Astrocyte of the spinal cord (primary cell): ENCODE measurements at places on chromosomes 12 and 14.

DNA sequence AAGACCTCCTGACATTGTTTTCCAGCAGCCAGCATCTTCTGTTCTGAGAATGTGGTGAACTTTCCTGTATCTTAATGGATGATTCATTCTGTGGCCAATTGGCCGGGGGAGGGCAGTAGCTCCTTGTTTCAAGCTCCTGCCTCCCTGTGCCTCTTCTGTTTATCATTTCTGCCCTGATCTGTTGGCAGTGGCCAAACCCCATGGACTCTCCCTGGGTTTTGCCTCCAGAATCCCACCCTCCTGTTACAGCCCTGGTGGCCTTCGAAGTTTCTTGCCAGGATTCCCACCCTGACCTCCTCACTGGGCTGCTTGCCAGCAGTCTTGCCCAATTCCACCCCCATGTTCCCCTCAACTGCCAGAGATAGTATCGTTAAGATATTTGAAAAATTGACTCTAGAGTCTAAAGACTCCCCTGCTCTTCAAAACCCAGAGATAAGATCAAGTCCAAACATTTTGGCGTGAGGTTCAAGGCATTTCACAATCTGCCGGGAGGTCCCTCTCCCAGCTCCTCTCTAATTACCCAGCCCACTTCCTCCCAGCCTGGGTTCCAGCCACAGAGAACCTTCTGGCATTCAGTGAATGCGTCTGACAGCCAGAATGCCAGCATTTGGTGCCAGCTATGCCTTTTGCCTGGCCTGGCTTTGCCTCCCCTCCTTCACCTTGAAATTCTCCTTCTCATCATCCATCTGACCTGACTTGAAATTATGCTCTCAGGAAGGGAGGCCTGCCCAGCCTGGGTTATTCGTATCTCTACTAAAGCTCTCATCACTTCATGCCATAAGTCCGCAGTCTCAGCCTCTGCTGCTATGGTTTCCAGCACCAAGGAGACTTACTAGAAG, 37.7 kb upstream of the TXNRD1 start:
- peak; percentile 95 for DNase-seq

DNA sequence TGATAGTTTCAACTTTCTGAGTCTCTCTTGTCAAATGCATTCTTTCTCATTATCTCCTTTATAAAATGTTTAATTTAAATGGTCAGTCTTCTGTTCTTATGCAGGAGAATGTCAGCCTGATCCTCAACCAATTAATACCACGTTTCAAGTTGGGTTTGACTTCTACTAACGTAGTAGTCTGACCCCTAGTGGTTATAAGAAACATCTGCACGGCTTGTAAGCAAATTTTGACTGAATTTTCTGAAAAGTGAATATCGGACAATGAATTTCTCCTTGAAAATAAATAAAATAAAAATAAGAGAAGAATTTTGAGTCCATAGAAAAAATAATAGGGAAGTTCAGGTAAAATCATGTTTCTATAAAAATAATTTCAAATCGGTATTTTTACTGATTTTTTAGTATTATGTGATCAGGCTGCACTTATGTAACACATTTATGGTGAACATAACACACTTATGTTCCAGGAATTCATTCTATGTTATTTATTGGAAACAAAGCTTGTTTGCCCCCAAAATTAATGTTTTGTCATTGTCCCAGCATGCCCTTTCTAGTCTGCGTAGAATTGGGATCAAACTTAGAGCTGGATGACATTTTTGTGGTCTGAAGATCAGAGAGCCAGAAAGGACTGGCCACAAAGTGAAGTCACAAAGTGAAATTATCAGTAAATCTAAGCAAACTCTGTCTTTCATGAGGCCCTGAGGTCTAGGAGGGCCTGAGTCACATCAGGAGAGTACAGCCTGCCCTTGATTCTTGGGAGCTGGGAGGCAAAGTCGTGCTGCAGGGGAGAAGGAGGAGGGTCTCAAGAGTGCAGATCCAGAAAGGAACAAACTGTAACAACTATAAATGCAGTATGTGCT, 101.2 kb upstream of the STXBP6 start:
- peak; percentile 52 for DNase-seq

DNA sequence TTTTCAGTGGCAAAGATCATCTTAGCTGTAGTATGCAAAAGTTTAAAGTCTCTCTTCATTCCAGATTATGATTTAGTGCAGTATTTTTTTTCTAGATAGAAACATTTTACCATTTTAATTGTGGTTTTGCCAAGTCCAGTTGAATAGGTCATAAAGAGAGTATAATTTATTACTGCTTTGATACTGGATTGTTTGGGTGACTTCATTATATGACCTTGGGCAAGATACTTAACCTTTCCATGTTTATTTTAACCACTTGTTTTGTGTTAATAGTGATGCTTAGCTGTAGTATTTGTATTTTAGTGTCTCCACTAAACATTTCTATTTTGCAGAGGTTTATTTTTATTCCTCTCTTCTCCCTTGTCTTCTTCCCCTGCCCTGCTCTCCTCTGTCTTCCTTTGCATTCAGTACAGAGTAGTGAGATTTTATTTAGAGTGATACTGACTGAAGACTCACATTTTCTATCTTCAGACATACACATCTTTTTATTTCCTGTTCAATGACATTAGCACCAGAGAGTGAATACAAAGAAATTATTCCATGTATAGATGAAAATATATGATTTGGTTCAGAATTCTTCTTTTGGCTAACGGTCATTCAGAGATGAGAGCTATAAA, 215.2 kb downstream of the ERC1 start:
- no peak for DNase-seq

DNA sequence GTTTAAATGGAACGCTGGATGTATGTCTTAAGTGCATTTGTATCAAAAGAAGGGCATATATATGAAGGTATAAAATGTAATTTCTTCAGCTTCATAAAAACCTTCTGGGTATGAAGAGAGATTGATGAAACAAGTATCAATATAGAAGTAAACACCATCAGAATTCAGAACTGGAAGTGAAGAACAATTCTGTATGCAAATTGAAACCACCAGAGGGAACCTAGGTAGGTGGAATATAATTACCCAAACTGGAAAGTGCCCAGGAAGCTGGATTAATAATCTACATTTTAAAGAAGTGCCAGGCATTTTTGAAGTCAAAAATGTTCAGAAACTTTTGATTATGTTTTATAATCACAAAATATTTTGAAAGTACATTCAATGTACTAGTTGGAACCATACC, 336.2 kb upstream of the GARIN6 start:
- DNase-seq = no peak

DNA sequence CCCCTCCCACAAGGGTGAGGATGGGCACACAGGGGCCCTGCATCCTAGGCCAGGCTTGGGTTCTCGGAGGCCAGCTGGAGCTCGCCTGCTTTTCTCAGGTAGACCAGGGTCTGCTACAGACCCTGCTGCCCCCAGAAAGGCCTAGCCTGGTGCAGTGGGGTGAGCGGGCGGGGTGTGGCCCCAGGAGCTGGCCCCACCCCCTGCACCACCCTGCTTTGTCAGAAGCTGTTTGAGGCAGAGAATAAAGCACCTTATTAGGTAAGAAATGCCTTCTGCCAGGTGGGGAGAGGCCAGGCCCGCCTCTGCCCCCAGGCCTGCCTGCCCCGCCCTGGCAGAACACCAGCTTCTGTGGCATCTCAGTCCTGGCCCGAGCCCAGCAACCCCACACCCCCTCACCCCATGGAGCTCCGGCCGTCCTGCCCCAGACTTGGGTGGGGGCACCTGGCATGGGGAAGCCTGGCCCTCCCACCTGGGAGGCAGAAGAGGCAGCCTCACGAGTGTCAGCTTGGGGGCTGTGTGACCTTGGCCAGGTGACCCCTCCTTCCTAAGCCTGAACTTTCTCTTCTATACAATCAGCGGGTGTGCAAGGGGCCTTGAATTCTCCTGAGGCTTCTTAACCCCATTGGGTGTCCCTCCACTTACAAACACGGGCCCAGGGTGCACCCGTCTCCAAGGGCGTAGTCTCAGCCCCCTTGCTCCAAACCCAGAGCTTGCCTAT, 43.2 kb downstream of the KRT80 start:
- DNase-seq = no peak

DNA sequence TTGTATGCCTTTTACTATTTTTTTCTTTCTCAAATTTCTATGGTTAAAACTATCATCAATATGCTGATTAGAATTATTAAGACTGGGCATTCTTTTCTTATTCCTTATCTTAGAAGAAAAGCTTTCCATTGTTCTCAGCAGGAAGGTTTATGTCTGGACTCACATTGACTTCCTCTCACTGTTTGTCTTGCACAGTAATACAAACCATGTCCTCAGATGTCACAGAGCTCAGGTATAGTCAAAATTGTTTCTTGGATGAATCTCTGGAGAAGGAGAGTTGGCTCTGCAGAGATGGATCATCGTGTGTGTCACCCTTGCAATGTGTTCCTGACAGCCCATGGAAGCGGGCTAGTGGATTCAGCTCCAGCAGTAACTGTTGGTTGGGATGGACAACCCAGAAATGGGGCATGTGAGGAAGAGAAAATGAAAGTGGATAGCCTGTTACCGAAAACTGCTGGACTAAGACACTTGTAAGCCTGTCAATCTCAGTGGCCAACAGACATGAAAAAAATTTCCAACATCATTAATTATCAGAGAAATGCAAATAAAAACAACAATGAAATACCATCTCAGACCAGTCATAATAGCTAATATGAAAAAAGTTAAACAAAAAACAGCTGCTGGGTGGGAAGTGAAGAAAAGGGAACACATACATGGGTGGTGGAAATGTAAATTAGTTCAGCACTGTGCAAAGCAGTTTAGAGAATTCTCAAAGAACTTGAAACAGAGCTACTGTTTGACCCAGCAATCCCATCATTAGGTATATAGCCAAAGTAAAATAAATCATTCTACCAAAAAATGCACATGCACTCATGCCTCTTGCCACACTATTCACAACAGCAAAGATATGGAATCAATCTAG, 967.8 kb downstream of the TMEM121 start:
- no peak for DNase-seq

GRCh38 chr14:105153739-105154475, 14.7 kb downstream of the JAG2 start:
- no peak for DNase-seq

GRCh38 chr12:99332936-99333591, 314.5 kb upstream of the GARIN6 start:
- DNase-seq = no peak

DNA sequence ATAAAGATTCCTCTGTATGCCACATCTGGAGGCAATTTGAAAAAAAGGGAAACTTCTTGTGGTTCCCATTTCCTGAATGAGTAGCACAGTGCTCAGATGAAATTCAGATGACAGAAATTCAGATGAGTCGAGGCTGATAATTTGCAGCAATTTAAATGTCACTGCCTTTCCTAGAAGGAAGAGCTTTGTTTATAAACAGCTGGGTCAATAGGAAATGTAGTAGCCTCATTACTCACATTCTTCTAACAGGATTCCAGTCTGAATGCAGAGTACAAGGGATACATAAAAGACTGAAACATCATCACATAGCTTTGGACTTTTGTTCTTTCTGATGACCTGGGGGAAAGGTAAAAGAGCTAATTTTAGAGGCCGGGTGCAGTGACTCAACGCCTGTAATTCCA, 11.3 kb upstream of the DACT1 start:
- DNase-seq = peak; percentile 53
